ENCODE measurements at places on chromosomes 2 and 18.

DNA sequence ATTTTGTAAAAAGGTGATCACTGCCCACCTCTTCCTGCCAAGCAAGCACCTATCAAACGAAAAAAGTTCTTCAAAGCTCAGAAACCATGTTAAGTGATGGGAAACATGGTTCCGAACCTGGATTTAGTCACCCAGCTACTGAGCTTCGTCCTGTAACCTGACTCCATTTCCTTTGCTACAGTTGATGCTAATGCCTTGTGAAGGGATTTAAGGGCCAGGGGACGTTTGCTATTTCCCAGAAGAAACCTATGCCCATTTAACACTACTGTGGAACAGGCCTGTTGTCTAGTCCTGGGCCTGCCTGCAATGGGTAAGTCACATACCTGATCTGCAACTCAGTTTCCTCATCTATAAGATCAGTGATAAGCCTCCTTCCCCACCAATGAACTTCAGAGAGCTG, 14.8 kb downstream of the SERPINE2 start:
- no peak for DNase-seq

GRCh38 chr2:63484481-63484880, 103.8 kb downstream of the WDPCP start:
- no peak for DNase-seq

DNA sequence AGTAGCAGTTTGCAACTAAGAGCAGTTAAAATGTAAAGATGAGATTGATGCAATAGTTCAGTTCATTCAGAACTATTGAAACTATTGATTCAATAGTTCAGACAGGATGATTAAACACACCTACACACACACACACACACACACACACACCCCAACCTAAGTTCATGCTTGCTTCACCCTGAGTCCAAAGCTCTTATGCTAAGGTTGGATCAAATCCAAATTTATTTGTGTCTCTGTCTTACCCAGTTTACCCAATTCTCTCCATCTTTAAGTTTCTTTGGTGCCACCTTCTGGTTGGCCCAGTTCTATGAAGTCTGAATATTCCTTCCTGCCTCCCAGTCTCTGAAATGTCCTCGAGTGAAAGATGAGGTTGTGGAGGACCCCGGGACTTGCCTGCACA, 5.1 kb downstream of the SERPINB8 start:
- no peak for DNase-seq

GRCh38 chr2:150802635-150803034, 315.2 kb upstream of the RND3 start:
- no peak for DNase-seq

DNA sequence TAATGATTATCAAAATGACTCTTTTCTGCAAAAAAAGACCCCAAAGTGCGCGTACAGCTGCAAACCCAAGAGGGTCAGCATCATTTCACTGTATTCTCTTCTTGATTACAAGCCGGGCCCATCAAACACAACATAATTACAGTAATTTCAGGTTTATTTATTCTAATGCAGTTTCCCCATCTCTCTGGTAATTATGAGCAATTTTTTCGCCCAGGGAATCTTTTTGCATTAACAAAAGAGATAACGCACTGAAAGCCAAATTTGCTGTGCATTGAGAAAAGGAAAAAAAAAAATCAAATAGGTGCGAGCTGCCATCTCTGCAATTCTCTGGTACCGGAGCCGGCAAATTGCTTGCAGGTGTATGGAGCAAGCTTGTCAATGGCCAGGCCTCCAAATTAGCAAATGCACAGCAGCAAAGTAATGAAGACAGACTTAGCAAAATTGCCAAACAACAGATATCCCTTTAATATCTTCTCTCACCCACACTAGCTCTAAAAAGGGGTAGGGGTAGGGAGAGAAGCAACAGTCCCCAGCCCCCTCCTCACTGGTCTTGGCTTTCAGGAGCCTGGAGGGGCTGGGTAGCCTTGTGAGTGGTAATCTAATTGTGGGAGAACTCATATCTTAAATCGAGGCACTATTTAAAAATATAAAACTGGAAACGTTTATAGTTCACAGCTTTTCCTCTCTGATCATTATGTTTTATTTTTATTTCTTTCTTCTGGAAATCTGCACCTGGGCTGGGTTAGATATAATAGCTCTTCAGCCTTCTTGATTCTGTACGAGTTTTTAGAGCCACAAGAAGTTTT, 6.7 kb downstream of the DLX1 start:
- no peak for DNase-seq

- DNase-seq, result no peak
Measured at GRCh38 chr2:197952540-197953202, 148.3 kb downstream of the PLCL1 start.

- no peak for DNase-seq
Measured at GRCh38 chr18:13444430-13445240, 226.1 kb downstream of the LDLRAD4 start.

GRCh38 chr2:161063946-161064306, 96.3 kb upstream of the TANK start:
- DNase-seq, result no peak

- DNase-seq, result no peak
Measured at GRCh38 chr2:70300771-70301343, 1.0 kb downstream of the FAM136A start.

- peak; percentile 39 for DNase-seq
Measured at GRCh38 chr2:41869542-41870264, 178.1 kb upstream of the PKDCC start.
